ENCODE measurements at places on chromosomes 11 and 22.

DNA sequence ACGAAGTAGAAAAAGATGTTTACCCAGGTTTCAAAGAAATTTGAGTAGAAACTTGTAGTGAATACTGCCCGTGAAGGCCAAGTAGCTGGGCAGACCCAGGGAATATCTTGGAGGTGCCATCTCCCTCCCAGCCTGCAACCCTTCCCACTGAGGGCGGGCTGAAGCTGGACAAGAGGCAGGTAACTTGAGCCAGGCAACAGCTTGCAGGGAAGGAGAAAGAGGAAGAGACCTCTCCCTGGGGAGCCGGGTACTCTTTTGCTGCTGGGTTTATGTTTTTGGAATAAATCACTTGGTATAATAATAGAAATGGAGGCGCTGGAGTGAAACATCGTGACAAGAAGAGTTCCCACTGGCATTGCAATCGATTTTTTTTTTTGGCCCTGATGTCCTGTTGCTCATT lies 49.4 kb upstream of the JAM3 start:
- no peak for DNase-seq

DNA sequence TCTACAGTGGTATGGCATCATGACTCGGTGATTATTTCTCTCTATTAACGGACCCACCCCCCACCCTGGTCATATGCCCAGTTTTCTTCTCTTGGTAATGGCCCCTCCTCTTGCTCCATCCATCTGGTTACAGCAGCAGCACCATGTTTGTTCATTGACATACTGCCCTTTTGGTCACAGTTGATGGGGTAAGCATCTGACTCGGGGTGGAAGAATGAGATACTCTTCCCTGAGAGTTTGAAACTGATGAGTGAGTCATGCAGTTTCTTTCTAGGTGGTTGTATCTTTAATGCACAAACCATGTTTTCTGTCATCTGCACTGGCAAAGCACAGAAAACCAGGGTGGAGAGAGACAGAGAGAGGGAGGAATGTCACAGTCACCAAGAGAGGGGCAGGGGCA lies 126.0 kb downstream of the SYN3 start:
- no peak for DNase-seq

DNA sequence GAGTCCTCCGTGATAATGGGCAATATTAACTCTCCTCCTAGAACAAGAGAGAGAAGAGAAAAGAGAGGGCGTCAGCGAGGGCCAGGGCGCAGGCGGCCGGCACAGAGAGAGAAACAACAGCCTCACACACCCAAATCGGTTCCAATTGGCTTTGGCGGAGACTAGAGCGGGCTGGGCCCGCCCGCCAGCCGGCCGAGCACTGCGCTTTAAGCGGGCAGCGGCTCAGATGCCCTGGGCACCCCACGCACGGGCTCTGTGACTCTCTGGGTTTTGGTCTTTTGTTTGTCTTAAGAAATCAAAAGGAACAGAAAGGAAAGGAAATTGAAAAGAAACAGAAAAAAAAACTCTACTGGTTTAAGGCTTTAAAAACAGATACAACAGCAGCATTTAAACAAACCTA lies 17.0 kb downstream of the SLC22A12 start:
- DNase-seq = no peak

GRCh38 chr11:368414-369335 lies 624 bp upstream of the B4GALNT4 start:
- no peak for DNase-seq

DNA sequence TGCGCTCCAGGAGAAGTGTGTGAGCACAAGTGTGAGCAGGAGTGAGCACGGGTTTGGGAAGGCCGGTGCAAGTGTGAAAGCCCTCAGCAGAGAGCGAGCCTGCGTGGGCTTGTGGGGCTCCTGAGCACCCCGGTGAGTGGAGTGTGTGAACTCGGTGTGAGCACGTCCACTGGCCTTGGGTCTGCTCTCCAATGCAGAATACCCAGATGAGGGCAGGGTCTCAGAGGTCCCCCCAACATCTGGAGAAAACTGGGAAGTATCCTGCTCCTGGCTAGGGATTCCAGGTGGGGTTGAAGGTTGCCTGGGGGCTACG lies 1.2 kb downstream of the ESRRA start:
- no peak for DNase-seq

- no peak for DNase-seq
These were observed 629 bp downstream of the PSMA1 start for GRCh38 chr11:14519597-14519916.

- no peak for DNase-seq
These were observed 188.0 kb upstream of the NCAM1 start for GRCh38 chr11:112773264-112773663.

DNA sequence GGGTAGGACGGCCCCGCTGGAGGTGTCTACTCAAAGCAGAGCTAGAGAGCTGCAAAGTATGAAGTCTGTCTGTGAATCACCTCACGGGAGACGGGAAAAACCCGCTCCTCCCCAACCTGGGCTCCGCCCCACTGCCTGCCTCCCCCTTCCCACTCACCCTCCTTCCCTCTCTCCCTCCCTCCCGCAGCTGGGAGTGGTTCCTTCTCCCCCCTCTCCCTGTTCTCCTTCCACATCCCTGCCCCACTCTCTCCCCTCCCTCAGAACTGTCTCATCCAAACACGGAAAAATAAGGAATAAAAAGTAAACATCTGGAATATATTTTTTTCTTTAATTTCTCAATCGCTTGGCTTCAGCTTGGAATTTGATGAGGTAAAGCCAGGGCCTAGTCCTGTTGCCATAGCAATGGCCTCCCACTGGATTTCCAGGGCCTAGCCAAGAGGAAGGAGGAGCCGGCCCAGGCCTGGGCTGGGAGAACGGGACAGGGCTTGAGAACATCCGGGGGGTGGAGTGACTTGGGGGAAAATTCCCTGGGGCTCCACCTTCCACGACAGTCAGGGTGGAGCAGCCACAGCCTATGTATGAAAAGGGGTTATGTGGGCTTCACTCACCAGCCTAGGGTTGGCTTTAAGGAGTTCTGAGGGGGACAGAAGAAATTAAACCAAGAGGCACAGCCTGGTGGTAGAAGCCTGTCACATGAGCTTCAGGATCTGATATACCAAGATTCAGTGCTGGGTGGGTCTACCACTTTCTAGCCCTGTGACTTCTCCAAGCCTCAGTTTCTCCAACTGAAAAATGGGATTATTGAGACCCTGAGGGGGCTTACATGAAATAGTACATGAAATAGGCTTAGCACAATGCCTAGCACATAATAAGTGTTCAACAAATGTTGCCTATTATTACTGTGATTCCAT lies 2.2 kb downstream of the TNKS1BP1 start:
- DNase-seq = no peak

- DNase-seq = no peak
These were observed 1.1 kb downstream of the EXT2 start for GRCh38 chr11:44096360-44097185.

- no peak for DNase-seq
These were observed 139.4 kb downstream of the SPATA19 start for GRCh38 chr11:133705873-133706272.

DNA sequence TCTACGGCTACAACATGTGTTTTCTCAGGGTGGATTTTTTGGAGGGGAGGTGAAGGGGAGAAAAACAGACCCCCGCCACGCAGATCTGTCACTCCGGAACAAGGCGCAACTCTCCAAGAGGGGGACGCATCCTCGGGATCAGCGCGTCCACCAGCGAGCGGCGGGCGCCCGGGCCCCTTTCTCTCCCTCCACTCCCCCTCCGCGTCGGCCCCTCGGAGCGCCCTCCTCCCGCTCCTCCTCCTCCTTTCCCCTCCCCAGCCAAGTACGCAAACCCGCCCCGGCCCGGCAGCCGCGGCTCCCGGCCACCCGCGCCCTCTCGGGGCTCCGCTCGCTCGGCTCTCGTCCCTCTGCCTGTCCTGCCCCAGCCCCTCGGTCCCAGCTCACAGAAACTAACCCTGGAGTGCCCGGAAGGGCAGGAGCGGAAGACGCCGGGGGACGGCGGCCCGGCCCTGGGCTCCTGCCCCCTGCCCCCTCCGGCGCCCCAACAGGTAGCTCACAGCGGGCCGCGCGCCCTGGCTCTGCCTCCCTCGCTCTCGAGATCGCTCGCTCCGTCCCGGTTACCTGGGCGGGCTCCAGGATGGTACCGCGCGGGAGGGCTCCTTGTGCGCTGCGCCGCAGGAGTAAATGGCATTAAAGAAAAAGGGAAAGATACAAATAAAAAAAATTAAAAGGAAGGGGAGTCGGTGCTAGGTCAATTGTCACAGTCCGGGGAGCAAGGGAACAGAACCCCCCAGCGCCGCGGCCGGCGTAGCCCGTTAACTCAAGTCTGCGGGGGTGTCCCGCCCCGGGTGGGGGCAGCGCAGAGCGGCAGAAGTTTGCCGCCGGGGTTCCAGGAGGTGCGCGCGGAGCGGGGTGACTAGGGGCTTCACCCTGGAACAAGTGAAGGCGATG lies 131.4 kb upstream of the C11orf58 start:
- DNase-seq = no peak

DNA sequence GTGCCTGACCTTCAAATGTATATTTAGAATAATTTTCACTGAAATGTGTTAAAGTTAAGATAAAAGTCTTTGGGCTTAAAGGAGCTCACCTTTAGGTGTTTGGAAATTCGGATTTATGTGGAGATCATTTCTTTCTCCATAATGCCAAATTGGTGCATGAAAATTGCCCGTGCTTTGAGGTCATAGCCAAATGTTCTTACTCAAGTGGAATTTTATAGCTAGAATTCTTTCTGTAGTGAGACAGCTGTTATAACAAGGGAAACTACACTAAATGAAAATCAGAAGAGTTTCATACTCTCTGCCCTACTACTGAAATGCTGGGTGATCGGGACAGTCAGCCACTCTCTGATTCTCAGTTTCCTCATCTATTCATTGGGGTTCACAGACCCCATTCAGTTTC lies 89.5 kb upstream of the DBX1 start:
- DNase-seq = no peak

- DNase-seq = no peak
These were observed 275.7 kb downstream of the ST3GAL4 start for GRCh38 chr11:126630893-126631798.

GRCh38 chr11:64745189-64745520 lies 1.2 kb upstream of the RASGRP2 start:
- no peak for DNase-seq

GRCh38 chr11:77650123-77650522 lies 12.5 kb upstream of the CLNS1A start:
- no peak for DNase-seq

GRCh38 chr11:122140500-122140899 lies 24.5 kb upstream of the BLID start:
- no peak for DNase-seq

Measured in iPS DF 19.7 (cell line).